ENCODE measurements at places on chromosomes 2 and 18.
A peak's percentile ranks its signal among the peaks of the same experiment; 100 is the strongest.

- DNase-seq: no peak
These were observed 6.5 kb upstream of the VPS54 start for GRCh38 chr2:64025741-64026140.

DNA sequence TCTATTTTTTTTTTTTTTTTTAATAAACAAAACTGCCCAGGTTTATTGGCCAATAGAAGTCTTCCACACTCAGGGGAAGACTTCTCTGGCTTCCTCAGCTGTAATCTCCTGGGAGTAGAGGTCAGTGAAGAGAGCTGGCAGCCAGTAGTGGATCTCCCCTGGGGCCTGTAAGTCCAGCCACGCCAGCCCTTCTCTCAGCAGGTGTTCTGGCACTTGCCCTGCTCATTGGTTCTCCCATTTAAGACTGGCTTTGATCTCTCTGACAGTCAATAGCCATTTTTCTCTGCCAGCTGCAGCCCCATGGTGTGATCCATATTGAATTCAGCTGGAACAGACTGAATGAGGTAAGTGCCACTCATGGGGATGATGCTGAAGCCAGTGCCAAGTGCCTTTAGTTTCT, 170.6 kb upstream of the SPHKAP start:
- DNase-seq: no peak

DNA sequence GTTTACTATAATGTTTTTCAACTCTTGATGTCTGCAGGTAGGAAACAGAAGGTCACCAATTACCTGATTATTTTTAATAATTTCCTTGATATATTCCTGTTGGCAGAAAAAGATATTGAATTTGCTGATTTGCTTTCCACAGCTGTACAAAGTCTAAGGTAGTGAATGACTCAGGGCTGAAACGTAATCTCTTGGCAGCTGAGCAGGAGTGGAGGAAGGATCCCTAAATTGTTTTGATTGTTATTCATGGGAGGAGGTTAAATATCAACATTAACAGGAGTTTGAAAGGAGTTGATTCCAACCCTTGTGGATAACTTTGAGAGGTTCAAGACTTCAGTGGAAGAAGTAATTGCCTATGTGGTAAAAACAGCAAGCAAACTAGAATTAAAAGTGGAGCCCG, 345.2 kb upstream of the SLC8A1 start:
- no peak for DNase-seq

GRCh38 chr2:225487878-225488416, 88.4 kb downstream of the NYAP2 start:
- no peak for DNase-seq

DNA sequence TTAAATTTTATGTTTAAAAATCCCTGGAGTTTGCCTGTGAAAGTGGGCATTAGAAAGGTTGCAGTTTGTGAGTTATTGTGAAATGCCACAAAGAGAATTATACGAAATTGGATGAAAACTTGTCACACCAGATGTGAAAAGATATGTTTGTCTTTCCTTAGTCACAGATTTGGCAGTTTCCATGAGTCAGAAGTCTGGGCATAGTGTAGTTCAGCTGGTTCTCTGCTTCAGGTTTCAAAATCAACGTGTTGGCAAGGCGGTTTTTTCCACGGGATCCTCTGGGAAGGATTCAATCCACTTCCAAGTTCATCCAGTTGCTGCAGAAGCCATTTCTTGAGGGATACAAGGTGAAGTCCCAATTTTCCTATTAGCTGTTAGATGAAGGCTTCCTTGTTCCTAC, 658.0 kb upstream of the CDH2 start:
- DNase-seq: no peak

- no peak for DNase-seq
These were observed 160.6 kb upstream of the SMAD7 start for GRCh38 chr18:49111191-49111988.

- DNase-seq: peak; percentile 73
These were observed 4.0 kb downstream of the YES1 start for GRCh38 chr18:808086-808485.

DNA sequence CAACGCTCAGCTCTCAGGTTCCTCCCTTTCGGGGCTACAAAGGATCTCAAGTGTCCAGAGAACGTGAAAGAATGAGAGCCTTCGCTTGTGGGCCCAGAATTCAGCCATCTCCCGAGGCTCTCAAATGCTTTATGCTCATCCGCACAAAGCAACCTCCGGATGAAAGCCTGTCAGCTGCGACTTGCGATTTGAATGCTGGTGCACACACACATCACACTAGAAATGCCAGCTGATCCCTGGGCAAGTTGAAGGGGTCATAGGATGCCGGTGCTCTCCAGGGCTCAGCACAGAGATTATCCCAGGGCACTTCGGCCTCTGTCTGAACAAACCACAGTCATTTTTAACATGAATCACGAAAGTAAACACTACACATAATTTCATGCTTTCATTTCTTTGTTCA, 141.8 kb upstream of the MYT1L start:
- DNase-seq: no peak

GRCh38 chr2:73202156-73203054, at the start of gene NOTO:
Gene NOTO (plus strand): TSS chr2:73202574. CDS start chr2:73202667, 93 bp downstream.
- no peak for DNase-seq

DNA sequence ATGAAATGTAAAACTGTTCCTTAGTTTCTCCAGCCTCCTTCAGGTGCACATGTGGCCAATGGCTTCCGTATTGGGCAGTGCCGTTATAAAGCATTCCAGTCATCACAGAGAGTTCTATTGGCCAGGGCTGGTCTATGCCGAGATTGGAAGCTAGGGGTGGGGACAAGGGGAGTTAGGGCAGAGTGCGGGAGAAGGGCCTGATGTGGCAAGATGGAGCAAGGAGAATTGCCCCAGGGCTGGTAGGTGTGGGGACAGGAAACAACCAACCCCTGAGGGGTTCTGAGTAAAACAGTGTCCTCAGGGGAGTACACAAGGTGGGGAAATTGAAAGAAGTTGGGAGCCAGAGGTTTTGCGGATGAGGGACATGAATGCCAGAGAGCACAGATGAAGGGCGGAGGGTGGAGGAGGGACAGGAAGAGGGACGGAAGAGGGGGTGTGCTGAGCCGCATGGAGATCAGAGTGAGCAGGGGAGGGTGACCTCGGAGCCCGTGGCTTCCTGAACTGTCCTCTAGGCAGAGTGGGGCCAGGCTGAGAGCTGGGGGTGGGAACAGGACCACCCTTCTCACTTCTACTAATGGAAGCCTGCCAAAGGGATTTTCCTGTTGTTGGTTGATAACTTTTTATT, 9.1 kb upstream of the ATP6V1C2 start:
- no peak for DNase-seq

DNA sequence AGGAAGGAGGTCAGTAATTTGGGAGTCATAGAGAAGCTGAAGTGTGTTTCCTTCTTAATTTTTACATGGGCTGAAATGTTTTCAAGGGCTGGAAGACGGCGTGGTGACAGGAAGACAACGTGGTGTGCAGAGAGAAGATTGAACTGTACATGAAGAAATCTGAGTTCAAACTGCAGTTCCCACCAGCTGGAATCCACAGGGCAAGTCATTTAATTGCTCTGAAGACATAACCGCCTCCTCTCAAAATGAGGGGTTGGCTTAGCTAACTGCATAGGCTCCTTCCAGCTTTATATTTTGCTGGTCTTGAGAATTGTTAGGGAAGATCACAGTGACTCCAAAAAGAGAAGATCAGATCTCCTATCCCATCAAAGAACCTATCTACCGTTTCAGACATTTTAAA, 103.9 kb downstream of the SLC8A1 start:
- no peak for DNase-seq

GRCh38 chr2:105455488-105456003, 56.7 kb upstream of the FHL2 start:
- no peak for DNase-seq

DNA sequence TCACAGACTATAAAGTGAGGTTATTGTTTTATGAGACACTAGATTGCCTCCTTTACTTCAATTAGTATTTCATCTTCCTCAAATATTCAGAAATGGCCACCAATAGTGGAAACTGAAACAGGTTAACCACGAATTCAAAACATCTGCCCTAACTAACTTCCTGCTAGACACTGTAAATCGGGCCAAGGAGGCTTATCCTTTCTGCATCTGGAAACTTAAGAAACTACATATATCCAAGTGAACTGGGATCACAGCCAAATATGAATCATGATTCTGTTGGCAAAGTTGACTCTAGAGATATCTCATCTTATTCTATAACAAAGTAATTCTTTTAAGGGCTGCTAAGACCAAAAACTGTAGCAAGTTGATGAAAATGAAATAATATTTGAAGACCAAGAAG, 136.6 kb upstream of the ZC3H15 start:
- no peak for DNase-seq

DNA sequence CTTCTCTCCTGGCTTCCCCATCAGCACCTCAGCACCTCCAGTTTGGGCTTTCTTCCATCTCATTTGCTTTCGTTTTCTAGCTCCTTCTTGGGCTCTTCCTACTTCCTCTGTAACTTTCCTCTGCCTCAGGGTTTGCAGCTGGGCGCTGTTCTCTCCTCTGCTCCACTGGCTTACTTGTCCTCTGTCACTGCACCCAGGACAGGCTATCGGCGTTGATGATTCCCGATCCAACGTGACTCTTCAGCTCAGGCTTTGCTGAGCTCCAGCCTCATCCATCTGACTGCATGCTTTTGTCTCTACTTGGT, 362.4 kb downstream of the CYRIA start:
- DNase-seq: no peak

- no peak for DNase-seq
These were observed 99.7 kb upstream of the CRIM1 start for GRCh38 chr2:36255863-36256262.

Data from right hindlimb (tissue), 1 donor.